ENCODE measurements at places on chromosomes 16 and 17.

DNA sequence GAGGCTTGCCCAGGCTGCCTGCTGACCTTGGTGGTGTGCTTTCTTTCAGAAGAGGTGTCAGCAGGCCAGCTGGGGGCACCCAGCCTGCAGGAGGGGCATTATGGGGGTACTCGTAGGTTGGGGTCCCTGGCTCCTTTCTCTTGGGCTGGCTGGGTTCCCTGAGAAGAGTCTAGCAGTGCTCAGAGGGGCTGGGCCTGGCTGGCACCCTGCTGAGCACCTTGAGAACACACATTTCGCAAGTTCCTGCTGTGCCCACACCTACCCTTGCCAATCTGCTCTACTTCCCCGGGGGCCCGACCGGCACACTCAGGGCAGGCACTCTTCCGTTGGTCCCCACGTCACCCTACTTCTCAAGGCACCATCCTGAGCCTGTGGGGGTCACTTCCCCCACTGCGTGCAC is 5.1 kb downstream of the CEMP1 start:
- DNase-seq = no peak

- DNase-seq = no peak
Observed at GRCh38 chr17:81324851-81325713, 30.0 kb upstream of the SLC38A10 start.

DNA sequence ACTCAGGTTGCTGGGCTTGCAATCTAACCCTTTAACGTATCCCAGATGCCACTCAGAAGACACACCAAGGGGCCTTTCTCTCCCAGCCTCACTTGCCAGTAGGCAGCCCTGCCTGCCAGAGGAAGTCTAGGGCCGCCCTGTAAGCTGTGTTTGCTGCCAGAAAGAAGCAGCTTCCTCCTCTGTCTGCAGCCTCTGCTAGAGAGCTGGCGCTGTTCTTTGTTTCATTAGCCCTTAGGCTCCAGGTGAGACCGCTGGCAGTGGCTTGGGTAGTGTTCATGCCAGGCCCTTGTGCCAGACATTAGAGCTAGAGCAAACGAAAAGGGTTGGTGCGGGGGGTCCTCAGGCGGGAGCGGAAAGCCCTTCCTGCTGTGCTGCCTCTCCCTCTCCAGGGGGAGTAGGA is 8.9 kb downstream of the CTRL start:
- no peak for DNase-seq

DNA sequence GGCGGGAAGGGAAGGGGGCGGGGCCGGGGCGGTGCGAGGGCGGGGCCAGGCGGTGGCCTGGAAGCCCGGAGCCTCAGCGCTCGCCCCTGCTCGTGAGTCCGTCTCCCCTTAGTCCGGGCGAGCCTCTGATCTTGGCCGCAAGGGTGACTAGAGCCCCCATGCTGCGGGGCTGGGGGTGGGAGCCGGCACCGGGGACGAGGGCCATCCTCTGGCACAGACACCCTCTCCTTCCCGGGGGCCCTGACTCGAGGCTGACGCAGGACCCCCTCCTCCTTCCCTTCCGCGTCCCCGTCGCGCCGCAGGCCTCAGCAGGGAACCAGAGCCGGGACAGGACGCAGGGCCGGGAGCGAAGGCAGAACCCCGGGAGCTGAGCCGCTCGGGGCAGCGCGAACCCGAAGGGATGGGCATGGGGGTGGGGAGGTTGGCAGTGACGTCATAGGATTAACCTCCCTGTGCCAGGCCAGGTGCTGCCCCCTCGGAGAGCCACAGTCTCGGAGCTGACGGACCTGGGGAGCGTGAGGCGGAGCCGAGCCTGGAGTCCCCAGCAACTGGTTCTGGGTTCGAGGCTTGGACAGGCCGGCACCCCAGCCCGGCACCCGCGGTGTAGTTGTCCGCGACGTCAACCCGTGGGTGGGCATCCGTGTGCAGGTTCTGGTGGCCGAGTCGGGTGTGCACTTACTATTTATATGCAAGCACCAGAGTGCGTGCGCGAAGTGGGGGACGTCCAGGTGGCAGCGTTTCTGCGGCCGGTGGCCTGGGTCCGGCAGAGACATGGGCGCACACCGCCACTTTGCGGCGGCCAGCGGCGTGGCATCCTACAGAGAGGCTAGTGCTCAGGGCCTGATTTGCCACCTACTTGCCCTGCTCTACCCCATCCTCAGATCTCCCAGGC is 503 bp upstream of the PLCD3 start:
- no peak for DNase-seq

DNA sequence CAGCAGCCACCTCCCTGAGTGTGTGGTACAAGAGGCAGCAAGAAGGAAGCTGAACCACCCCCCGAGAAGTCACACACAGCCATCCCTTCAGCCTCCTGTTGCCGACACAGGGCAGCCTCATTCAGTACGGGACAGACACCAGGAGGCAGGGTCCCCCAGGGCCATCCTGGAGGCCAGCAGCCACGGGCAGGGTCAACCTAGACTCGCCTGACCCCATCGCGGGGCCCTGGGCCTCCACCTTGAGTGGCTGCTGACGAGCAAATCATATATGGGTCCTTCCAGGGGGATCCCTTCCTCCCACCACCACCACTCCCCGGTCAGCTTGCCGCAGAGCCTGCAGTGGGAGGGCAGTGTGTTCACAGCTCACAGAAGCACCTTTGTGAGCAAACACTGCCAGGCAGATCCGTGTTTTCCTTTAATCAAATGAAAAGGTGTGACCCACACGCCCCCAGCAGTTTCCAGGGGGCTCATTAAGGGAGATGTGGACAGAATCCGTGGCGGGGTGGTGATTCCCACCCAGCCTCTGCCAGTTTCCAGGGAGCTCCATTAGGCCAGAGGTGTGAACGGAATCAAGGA is 5.6 kb upstream of the ACSF3 start:
- no peak for DNase-seq

Measured in HFF-Myc (cell line).